ENCODE measurements at places on chromosomes 6 and 20.

DNA sequence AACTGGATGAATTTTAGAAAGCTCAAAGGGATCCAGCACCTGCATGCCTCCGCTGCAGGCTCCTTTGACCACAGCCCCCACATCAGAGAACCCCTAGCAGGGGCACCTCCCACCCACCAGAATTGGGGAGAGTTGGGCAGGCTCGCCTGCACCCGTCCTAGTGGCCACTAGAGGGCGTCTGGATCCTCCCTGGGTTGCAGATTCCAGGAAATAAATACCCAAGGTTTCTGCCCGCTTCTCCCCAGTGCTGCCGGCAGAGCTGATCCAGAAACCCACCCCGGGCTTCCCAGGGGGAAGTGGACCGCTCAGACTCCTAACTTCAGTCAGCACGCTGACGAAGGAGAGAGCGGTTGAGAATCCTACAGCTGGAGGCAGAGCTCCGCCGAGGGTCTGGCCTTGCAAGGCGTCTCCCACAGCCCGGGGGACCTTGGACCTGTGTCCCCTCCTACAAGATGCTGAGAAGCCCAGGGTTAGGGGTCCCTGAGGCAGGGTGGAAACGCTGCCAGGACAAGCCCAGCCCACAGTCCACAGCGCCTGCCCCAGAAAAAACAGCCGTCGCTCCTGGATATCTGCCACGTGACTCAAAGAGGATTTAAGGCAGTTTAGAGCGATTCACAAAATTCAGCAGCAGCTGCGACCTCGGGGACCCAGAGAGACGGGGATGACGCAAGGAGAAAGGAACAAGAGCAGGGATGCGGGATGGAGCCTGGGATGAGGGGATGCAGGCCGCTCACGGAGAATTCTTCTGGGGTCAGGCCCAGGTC lies 32.6 kb upstream of the PHACTR3 start:
- DNase-seq: peak; percentile 90

DNA sequence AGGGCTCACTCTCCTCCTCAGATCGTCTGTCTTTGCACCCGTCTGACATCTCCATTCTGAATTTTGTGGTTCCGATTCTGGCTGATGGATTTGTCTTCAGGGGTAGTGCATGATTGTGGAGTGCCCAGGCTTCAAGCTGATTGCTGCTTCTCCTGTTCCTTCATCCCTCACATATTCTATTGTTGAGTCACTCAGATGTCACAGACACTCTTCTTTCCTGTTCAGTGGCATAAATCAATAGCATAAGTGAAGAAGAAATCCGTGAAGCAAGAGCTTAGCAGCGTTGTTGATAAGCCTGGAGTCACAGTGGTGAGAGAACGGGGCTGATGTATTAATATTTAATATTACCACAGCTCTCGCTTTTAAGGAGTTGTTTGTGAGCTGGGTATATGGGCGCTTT lies 152.5 kb downstream of the MTHFD1L start:
- DNase-seq: no peak

DNA sequence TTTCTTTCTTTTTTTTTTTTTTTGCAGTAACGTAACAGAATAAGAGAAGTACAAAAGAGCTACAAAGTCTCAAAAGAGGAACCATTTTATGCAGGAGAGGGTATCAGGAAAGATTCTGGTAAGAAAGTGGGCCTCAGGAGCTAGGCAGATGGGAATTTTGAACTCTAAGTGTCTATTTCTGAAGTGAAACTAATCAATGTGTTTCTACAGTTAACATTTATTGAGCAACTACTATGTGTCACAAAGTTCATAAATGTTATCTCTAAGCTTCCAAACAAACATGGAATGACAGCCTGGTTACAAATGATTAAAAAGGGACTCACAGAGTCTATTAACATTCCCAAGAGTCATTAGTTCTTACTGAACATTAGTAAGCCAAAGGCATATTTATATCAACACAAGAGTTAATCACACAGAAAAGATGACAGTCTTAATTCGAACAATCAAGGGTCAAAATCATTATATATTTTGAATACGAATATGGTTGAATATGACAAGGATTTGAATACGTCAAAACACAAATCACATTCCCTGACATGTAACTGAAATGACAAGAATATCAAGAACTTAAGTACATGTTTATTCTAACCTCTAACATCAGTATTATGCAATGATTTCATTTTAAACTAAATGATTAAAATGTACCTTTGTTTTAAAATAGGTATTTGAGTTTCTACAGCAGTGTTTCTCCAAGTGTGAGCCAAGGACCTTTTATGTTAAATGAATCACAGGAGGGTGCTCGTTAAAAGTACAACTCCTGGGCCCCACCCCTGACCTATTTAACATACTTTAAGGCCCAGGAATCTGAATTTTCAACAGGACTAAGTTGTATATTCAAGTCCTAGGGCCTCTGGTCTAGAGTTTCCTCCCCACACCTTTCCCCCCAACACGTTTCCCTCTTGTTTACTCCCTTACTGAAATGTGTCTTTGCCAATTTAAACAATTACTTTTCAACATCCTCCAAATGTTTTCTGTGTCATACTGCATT lies 89.7 kb downstream of the ATXN1 start:
- no peak for DNase-seq

DNA sequence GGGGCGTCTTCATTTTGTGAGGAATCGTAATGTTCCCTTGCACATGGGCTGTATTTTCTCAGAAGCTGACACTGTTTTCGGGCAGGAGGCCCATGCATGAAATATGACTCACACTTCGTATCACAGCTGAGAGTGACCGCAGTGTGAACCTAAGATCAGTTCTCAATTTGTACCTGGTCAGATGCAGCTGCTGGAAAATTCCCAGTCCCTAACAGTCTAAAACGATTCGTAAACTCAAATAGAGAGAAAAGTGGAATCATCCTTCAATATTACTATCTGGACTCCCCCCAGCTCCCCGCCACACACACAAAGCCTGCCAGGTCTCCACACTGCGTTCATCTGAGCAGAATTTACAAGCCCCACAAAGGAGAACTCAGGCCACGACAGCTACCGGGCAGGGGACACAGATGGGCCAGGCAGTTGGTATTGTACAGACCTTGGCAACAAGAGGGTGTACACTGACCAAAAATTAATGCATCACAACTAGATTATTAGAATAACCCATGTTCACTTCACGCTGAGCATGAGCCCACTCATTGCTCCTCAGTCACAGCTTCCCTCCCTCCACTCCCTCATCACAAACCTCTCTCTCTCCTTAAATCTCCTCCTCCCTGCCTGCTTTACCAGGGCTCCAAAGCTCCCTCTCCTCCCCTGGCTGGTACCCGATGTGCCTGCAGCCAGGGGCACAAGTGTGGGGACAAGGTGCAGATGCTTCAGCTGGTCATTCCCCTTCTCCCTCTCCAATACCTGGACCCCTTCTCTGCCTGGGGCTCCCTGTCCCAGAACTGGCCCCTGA lies 488.4 kb downstream of the PREX1 start:
- no peak for DNase-seq

GRCh38 chr6:69958978-69959377 lies 92.6 kb downstream of the COL19A1 start:
- no peak for DNase-seq

DNA sequence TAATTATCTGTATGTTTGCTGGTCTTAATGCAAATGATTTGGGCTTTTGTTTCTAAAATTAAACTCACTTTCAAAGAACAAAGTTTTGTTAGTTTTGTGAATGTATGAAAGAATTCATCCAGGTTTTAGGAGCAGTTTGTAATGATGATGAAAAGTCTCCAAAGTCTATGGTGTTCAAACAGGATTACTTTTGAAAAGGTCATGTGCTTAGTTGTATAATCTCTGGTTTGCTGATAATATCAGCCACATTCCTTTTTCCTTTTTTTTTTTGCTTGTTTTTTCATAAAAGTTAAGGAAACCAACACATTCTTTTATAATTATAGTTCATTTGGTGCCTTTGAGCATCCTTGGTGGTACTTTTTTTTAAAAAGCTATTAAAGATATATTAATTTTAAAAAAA lies 88.9 kb downstream of the RTN4IP1 start:
- DNase-seq: no peak

- no peak for DNase-seq
These were observed 21.7 kb upstream of the SCML4 start for GRCh38 chr6:107845777-107846176.

DNA sequence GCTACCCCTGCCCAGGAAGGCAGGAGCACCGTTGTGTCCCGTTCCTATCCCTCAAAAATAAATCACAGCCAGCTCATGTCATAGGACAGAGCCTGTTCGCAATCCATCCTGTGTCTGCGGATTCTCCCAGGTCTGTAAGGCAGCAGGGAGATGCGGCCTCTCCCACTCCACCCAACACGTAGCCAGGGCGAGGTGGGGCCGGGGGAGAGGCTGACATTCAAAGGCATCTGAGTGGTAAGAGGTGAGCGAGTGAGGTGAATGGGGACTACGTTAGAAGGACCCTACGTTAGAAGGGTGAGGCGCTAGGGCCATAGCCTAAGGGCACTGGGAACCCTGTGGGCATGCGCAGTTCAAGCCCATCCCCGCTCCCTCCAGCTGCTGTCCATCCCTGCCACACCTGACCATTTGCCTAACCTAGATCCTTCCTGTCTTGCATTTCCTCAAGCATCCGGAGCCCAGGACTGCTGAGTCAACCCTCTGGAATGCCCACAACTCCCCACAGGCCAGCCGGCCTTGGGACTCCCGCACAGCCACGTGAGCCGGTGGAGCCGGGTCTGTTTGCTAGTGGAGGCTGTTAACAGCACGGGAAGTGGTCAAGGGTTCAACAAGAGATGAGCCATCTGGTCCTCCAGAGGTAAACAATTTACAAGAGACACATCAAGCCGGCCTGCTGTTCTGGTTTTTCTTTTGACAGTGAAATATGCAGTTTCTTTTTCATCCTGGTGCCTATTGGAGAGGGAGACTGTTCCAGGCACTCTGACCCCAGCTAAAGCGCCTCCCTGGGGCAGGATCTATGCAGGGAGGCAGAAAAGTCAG lies 45.9 kb downstream of the RIPOR3 start:
- DNase-seq: peak; percentile 79

GRCh38 chr6:139881728-139882211 lies 507.3 kb upstream of the CITED2 start:
- DNase-seq: peak; percentile 59

DNA sequence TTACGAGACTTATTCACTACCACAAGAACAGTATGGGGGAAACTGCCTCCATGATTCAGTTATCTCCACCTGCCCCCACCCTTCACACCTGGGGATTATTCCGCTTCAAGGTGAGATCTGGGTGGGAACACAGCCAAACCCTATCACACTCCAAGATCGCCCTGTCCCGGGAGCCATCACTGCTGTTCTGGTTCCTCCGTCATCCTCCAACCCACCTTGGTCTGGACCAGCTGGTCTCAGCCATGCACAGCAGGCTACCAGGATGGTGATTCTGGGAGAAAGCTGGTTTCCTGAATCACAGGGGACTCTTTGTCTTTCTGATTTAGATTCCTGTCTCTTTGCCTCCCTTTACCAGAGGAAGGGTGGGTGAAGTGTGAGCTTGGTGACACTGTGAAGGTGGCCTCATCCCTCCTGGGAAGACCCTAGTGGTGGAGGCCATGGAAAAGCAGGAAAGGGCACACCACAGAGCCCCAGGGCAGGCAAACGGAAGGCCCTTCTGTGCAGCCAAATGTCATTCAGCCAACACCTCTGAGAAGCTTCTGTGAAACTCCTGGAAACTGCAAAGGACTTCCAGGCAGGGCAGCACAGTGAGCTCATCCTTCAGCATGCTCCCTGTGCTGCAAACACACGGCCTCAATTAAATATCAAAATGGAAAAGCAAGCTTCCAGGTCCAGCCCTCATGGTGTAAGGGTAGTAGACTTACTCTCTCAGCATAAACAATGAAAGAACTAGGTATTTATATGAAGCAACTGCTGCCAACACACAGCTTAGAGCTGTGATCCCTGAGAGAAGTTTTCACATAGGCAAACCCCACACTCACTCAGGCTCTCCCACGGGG lies 169.8 kb downstream of the ANKRD60 start:
- DNase-seq: no peak

- DNase-seq: no peak
These were observed 211.1 kb downstream of the ANKRD60 start for GRCh38 chr20:58017231-58017969.

DNA sequence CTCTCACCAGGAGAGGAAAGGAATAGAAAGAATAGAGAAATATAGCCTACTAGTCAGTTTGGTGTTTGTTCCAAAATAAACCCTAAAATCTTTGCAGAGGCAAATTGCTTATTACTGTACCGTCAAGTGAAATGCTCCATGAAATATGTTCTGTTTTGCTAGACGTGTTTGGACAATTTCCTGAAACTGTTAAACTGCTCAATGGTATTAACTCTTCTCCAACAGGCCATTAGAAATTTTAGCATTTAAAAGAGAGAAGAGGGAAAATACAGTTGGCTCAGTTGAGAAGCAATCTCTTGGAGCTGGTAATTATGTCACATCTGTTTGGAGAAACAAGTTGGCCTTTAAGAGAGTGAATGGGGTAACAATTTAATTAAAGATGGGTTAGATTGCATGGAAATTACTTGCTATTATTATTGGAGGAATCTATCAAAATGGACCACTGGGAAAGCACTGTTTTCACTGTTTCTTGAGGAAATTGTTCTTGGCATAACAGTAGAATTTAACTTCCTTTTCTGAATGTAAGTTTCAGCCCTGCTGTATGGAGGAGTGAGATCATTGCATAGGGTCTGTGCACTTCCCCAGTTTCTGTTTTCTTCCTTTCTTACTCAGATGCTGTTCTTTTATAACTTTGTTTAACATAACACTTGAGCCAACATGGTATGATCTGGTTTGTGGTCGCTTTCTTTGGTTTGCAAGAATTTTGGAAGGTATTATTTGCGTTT lies 373.6 kb downstream of the PLCB1 start:
- no peak for DNase-seq

DNA sequence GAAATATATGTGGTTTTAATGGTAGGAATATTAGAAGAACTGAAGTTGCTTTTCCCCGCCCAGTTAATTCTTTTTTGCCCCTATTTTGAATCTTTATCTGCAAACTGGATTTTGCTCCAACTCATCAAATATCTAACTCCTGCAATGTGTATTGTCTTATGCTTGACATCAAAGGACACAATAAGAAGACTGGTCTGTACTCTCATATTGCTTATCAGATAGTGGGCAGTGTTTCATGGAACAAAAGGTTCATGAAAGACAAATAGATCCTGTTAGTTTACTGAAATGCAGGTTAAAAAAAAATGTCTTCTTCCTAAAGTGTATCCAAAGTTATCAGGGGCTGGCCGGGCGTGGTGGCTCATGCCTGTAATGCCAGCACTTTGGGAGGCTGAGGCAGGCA lies 27.7 kb upstream of the GTF3C6 start:
- DNase-seq: no peak

- DNase-seq: no peak
These were observed 315.8 kb downstream of the SOX4 start for GRCh38 chr6:21909321-21909720.

DNA sequence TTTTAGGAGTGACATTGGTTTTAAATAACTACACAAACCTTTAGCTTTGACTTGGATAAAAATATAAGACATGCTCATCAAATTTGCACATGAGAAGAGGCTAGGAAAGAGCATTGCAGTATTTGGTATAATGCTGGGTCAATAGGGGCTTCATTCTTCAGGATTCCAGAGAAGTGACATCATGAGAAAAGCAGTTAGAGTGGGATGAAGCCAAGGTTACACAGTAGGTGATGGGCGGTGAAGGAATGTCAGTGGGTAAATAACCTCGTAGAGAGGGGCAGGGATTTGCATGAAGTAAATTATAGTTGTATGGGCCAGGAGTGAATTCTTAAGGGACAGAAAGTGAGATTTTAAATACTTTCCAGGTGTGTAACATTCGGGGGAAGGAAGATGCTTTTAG lies 216.2 kb downstream of the RFPL4B start:
- DNase-seq: peak; percentile 61

GRCh38 chr6:150027806-150028565 lies 2.7 kb upstream of the RAET1L start:
- DNase-seq: no peak

- no peak for DNase-seq
These were observed 315.2 kb downstream of the TFAP2A start for GRCh38 chr6:10099529-10100140.

- no peak for DNase-seq
These were observed 45.4 kb downstream of the SYCP2 start for GRCh38 chr20:59888050-59888449.
